CD14-positive monocyte (primary cell): ENCODE measurements at places on chromosomes 11 and 22. TPM values are rescaled to one million over a fixed set of nuclear protein-coding genes. Genes with fewer than 3 reads are reported as not detected.

GRCh38 chr11:87181143-87181542 lies 143.4 kb downstream of the TMEM135 start:
- DNase-seq = no peak

DNA sequence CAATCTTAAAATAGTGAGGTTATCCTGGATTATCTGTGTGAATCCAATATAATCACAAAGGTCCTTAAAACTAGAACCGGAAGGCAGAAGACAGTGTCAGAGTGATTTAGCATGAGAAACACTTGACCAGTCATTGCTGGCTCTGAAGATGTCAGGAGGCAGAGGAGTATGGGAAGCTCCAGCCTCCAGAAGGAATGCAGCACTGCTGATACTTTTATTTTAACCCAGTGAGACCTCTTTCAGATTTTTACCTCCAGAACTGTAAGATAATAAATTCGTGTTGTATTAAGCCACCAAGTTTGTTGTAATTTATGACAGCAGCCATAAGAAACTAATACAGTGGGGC lies 134.4 kb upstream of the ZC3H12C start:
- DNase-seq = no peak

The C22orf31 gene
- not detected for polyA plus RNA-seq

DNA sequence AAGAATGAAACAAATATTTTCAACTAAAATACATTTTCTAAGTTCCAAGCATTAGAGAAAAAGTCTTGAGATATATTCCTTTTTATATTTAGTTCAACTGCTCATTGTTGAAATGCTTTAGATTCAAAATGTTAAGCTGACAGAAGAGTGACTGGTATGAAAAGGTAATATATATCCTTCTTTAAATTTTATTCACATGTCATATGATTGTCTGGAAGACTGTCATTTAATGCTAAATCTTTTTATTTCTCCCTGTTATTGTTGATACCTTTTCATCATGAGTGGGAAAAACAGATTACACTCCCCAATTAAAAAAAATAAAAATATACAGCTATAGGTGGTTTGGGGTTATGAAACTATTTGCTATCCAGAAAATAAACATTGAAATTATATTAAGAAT lies 965.4 kb downstream of the JRKL start:
- no peak for DNase-seq

GRCh38 chr22:32728291-32728690 lies 73.2 kb upstream of the TIMP3 start:
- DNase-seq = no peak

DNA sequence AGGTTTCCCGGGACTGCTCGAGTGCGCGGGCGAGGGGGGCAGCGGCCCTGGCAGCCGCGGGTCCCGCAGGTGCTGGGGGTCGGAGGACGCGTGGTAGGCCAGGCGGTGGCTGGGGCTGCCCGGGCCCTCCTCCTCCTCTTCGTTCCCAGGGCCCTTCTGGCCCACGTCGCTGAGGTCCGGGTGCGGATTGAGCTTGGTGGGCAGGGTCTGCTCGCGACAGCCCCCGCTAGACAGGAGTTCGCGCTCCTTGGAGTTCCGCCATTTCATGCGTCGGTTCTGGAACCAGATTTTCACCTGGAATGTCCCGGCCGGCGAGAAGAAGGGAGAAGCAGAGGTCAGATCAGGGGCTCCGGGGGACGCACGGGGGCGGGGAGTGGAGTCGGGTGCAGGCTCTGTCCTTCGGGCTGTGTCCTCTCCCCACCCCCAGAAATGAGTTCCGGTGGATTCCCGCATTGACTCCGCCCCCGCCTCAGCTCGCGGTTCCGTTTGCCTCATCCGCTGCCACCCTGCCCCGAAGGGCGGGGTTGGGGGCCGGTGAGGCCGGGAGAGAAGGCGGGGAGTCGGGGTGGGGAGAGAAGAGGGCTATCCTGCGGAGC lies 3.9 kb downstream of the DBX1 start:
- no peak for DNase-seq
